Activated T-helper 1 cell treated with anti-CD3 and anti-CD28 coated beads, Interleukin-2, amount 50 U/mL, for 16 hours (primary cell): ENCODE measurements at places on chromosomes 7 and 10.

DNA sequence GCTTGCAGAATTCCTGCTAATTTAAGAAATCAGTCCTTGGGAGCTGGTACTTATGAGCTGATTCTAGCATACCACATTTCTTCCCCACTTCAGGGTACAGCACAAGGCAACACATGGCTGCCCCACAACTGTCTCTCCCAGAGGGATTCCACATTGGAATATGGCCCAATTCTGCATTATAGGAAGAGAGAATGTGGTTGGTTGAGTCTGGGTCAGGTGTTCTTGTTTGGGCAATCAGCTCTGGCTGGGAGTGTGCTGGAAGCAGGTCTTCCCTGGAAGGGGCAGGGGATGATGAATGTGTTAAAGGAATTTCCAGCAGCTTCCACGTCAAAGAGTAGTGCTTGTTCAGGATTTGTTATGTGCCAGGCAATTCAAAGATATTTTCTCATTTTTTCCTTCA lies 95.7 kb downstream of the BUB3 start:
- no peak for DNase-seq

DNA sequence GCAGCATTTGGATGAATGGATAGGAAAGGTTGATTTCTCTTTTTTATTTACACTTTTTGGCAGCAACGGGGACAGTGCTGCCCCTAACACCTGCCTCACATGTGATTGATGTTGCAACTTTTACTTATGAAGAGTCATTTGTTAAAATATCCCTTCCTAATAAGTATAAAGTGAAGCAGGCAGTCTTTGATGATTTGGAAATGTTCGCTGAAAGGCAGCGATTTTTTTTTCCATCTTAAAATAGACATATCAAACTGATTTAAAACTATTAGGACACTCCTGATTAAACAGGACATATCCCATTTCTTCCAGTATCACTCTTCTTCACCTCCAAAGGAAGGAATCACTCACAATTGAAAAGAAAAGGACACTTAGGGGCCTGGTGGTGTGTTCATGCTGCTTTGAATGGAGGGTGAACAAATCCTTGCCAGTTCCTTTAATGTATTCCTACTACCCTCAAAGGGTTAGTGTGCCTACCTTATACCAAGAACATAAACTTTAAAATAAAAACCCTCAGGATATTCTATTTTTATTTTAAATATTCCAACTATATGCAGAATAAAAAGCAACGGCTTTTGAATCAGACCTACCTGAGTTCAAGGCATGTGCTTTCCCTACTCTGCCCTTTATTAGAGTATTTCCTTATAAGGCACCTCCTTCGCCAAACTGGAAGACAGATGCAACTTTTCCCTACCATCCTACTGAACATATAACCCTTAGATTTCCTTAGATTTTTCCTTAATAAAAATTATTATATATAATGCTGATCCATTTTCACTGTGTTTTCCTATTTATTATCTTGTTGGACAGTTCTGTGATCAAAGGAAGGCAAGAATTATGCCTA lies 1.1 kb downstream of the ADK start:
- no peak for DNase-seq

- DNase-seq: no peak
These were observed 450.9 kb upstream of the CNTNAP2 start for GRCh38 chr7:145665499-145666258.

- DNase-seq: no peak
These were observed 37.0 kb downstream of the RPA3 start for GRCh38 chr7:7681191-7681935.

DNA sequence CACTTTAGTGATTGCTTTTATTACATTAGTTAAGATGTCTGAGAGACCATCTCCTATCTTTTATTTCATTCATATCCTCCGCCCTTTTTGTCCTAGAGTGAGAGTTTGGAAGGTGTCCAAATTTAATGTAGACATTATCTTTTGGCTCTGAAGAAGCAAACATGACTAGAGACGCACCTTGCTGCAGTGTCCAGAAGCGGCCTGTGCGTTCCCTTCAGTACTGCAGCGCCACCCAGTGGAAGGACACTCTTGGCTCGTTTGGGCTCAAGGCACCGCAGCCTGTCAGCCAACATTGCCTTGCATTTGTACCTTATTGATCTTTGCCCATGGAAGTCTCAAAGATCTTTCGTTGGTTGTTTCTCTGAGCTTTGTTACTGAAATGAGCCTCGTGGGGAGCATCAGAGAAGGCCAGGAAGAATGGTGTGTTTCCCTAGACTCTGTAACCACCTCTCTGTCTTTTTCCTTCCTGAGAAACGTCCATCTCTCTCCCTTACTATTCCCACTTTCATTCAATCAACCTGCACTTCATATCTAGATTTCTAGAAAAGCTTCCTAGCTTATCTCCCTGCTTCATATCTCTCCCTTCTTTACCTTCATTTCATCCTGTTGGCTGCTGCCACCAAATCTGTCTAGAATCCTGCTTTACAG lies 10.4 kb upstream of the CLCN1 start:
- DNase-seq: peak; percentile 50

DNA sequence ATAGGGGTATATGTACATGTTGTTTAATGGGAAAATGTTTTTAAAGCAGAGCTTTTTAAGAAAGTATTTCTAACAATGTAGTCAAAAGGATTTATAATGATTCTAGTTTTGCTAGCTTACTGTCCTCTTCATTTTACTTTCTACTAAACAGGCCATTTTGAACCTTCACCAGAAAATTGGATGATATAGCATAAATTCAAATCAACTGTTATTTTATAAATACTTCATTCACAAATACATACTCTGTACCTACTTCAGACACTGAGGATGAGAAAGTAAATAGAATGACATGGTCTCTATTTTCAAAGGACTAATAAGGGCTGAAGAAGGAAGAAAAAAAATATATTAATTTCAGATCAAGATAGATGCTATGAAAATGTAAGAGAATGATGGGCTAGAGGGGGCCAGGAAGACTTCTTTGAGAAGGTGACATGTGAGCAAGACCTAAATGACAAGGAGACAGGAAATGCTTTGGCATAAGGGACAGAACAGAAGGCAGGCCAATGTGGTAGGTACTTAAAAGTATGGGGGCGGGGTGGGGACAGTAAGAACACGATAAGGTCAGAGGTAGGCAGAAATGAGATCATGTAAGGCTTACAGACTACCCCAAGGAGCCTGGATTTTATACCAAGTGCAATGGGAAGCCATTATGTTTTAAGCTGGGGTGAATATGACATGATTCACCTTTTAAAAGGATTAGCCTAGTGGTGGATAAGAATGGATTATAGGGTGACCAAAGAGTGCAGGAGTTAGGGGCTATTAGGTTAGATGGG lies 5.2 kb downstream of the NAMPT start:
- DNase-seq: no peak

DNA sequence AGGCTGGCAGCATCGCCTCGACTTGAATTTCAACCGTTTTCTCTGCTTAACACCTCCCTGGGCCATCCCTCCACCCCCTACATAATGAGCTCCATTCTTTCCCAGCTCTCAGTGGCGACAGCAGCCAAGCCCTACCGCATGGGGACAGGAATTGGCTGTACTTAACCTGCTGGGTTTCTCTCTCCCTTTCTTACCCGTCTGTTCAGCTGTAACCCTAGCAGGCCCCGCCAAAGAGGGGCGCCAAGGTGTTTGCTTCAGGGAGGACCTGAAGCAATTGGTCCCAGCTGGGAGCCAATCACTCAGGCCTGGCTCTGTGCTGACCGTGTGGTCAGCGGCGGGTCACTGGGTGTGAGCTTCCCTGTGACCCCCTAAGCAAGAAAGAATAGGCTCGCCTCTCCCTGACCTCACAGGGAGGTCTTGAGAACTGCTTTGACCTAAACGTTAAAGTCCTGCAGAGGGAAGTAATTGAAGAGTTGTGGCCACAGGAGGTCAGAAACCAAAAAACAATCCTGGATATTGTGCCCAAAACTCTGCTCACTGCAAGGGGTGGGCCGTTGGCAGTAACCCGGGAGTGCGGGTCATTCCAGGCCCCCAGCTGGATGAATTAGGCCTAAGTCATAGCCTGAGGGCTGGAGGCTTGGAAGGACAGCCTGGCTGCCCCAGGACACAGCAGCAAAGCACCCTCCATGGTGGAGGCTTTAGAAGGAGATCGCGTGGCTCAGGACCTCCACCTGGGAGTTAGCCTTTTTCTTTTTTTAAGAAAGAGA lies 114.6 kb downstream of the ITIH5 start:
- DNase-seq: no peak

DNA sequence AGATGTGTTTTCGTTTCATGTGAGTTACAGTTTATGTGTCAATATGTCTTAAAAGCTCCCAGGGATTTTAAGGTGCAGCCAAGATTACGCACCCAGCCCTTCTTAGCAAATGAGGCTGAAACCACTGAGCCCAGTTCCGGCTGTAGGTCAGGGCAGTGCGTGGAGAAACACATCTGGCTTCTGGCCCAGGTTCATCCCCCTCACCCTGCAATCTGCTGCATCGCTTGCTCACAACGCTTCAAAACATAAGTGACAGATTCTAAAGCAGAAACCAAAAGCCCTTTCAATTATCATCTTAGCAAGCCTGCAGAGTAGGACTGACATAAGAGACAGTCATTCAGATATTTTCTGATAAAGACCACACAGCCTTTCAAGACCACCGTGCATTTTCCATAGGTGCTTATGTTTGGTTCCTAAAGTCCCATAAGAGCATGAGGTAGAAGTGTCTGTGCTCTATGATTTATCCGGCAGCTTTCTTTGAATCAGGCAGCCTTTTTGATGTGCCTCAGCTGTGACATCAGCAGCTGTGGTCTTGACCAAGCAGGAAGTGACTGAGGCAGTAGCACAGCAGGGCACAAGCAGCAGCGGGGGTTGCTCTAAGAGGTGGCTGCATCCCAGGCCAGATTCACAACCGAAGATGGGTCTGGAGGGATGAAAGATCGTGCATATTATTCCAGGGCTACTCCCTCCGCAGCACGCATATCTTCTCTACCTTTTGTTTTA lies 72.1 kb upstream of the LYZL2 start:
- peak; percentile 61 for DNase-seq

- DNase-seq: no peak
These were observed 45.5 kb downstream of the NOD1 start for GRCh38 chr7:30433082-30433481.

GRCh38 chr7:137975221-137975620 lies 26.7 kb downstream of the CREB3L2 start:
- DNase-seq: no peak

GRCh38 chr7:74253835-74254128 lies 417 bp downstream of the RFC2 start:
- no peak for DNase-seq

- no peak for DNase-seq
These were observed 174.4 kb downstream of the ST7 start for GRCh38 chr7:117127585-117128168.

GRCh38 chr10:70958396-70958795 lies 70.0 kb upstream of the PCBD1 start:
- no peak for DNase-seq

DNA sequence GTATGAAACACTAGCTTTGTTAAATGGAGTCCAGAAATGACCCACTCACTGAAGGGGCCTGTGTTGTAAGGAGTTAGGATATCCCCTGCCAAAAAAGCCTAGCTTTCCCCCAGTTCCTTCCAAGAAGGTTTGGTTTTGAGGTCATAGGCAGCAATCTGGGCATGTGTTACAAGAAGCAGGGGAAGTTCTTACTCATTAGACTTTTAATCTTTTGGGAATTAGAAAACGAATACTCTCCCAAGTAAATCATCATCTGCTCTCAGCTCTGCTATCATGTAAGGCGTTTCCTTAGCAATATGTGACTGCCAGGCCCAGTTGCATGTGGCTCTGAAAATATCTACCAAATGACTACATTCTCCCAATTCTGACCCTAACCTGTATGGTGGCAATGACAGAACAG lies 3.7 kb downstream of the NOD1 start:
- no peak for DNase-seq

GRCh38 chr7:157465891-157466866 lies 129.4 kb downstream of the DNAJB6 start:
- DNase-seq: no peak

- DNase-seq: no peak
These were observed 158.5 kb downstream of the EXOC4 start for GRCh38 chr7:133411395-133411794.

- DNase-seq: no peak
These were observed 32.6 kb upstream of the ARHGAP21 start for GRCh38 chr10:24756283-24756682.

DNA sequence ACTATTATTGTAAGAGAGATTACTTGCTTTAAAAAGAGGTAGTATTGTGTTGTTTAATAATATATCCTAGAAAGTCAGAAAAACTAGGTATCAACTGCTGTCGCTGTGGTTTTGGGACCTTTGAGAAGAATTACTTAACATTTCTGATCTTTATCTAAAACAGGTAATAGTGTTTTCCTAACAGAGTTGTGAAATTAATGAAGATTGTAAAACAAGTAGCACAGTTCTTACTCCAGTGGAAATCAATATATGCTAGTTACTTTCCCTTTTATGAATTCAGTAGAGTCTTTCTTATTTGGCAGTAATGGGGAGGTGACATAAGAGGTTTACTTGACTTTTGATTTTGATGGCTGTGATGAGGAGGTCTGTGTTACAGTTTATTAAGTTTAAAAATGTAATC lies 58.1 kb downstream of the KIF20B start:
- no peak for DNase-seq

DNA sequence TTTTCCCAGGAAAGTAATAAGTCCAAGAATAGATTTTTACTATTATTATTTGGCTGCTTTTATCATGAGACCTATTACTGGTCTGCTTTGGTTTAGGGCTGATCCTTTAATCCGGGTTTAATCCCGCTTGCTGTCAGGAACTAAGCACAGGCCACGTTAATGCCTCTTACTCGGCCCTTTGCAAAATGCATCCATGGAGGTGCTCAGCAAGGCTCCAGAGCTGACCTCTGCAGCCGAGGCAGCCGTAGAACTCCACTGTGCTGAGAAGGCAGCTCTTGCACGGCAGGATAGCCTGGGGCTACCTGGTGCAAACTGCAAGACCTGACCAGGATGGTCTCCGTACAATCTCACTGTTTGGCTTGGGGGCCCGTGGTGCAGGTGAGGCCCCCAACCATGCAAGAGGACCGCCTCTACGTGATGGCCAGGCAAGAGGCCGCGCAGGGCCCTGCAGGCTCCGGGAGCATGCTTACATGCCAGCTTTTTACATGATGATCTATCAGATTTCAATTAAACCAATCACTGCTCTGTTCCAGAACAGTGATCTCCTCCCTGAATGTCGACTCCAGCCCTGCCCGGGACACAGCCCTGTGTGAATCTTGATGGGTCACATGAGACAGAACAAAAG lies 10.4 kb upstream of the CALML3 start:
- DNase-seq: no peak

- DNase-seq: no peak
These were observed 154.1 kb downstream of the C10orf105 start for GRCh38 chr10:71565284-71566000.

GRCh38 chr10:59175538-59176240 lies 754 bp upstream of the PHYHIPL start:
- DNase-seq: no peak

GRCh38 chr10:80538481-80539185 lies 931 bp downstream of the SH2D4B start:
- DNase-seq: no peak

- no peak for DNase-seq
These were observed 706 bp downstream of the BUB3 start for GRCh38 chr10:123154711-123155505.

GRCh38 chr10:94149702-94150101 lies 156.0 kb downstream of the PLCE1 start:
- no peak for DNase-seq

GRCh38 chr10:118732245-118733165 lies 22.3 kb downstream of the CACUL1 start:
- no peak for DNase-seq

GRCh38 chr10:100209303-100209702 lies 20.1 kb downstream of the CHUK start:
- DNase-seq: no peak
